Fibroblast of lung (primary cell): ENCODE measurements at places on chromosomes 6 and 20. TPM values are rescaled to one million over a fixed set of nuclear protein-coding genes. Genes with fewer than 3 reads are reported as not detected.

The SNAP25 gene
- total RNA-seq: 1.5 and 4.5 TPM in 2 replicates

The OR2J2 gene
- total RNA-seq: not detected in 2 replicates

The HRH3 gene
- not detected in 2 replicates for total RNA-seq

- H3K4me3 ChIP-seq: no peak overlapping the region
- no peak for DNase-seq
- H3K36me3 ChIP-seq: no peaks in the 10 kb centered on the region
These were observed 126.5 kb upstream of the JAG1 start for GRCh38 chr20:10800288-10800687.

DNA sequence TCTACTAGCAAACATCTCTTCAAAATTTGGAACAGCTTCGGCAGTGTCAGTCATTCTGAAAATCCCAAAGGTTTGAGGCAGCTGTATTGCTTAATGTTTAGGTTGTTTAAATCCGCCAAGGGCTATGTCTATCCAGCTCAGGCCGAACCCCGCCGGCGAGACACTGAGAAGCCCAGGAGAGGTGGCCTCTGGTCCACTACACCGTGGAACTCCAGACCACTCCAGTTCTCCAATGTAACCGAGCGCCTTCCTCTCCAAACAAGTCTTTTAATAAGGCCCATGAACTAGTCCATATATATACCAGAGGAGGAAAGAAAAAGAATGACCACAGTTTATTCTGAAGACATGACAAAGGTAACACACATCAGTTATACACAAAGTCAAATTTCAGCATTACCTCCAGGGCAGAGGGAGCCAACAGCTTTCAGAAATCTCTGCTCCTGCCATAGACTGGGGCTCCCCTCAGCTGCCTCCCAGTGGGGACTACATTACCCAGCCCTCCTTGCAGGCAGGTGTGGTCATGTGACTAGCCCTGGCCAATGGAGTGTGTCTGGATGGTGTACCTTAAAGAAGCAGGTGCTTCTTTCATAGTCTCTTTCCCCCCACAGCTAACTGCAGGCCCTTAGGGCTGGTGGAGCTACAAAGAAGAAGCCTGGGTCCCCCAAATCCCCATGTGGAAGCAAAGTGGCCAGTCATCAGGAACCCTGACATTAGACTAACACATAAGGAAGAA is at the start of gene RAMACL:
TSS of gene RAMACL (minus strand) at position 255 of the 733 bp plus-strand sequence. CDS start at position 54, 201 bp downstream.
- H3K27me3 ChIP-seq: no peaks in the 10 kb centered on the region
- no peak for DNase-seq
- peaks cover 2% of the 10 kb centered on the region for H3K4me1 ChIP-seq
- no peak within 1 kb of the TSS for H3K4me3 ChIP-seq
- no peaks in the 10 kb centered on the region for H3K36me3 ChIP-seq
- no peak within 1 kb of the TSS for H3K27ac ChIP-seq

The FNDC1 gene
- total RNA-seq: under 0.01 TPM in 2 replicates

DNA sequence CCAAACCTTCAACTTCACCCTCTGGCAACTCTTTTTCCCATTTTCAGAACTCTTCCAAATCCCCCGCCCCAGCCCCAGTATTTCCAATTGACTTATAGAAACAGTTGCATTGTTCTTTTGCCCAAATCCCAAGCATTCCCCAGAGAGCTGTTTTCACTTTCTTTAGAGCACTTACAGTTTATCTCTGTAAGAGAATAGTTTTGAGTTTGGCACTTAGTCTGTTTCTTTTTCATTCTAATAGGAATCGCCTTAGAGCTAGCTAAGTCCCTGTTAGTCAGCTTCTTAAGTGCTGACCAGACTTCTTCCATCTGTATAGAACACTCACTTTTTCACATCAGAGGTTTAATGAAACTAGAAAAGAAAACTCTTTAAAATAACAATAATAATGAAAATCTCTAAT is 374.2 kb upstream of the FLRT3 start:
- peaks cover 3% of the 10 kb centered on the region for H3K4me1 ChIP-seq
- H3K4me3 ChIP-seq: no peak overlapping the region
- H3K27ac ChIP-seq: no peak overlapping the region
- DNase-seq: peak; percentile 9
- no peaks in the 10 kb centered on the region for H3K36me3 ChIP-seq

DNA sequence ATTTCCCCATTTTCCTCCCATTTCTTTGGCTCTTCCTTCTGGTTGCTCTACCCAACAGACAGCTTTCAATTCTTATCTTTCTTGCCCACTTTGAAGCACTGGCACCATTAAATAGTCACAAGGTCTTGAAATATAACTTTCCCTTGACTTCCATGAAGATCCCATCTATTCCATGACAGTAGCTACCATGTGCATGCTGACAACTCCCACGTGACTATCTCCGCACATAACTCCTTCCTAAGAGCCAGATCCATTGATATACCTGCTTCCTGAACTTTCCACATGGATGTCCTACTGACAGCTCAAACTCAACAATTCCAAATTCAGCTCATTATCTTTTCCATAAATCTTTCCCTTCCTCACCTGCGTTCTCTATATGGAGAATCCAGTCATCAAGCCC is 101.4 kb downstream of the RIN2 start:
- H3K4me3 ChIP-seq: no peak overlapping the region
- no peaks in the 10 kb centered on the region for H3K27me3 ChIP-seq
- no peaks in the 10 kb centered on the region for H3K4me1 ChIP-seq
- no peaks in the 10 kb centered on the region for H3K36me3 ChIP-seq
- DNase-seq: no peak

The TPD52L1 gene
- 41.0 and 41.1 TPM in 2 replicates for total RNA-seq

The LRFN2 gene
- not detected in 2 replicates for total RNA-seq

DNA sequence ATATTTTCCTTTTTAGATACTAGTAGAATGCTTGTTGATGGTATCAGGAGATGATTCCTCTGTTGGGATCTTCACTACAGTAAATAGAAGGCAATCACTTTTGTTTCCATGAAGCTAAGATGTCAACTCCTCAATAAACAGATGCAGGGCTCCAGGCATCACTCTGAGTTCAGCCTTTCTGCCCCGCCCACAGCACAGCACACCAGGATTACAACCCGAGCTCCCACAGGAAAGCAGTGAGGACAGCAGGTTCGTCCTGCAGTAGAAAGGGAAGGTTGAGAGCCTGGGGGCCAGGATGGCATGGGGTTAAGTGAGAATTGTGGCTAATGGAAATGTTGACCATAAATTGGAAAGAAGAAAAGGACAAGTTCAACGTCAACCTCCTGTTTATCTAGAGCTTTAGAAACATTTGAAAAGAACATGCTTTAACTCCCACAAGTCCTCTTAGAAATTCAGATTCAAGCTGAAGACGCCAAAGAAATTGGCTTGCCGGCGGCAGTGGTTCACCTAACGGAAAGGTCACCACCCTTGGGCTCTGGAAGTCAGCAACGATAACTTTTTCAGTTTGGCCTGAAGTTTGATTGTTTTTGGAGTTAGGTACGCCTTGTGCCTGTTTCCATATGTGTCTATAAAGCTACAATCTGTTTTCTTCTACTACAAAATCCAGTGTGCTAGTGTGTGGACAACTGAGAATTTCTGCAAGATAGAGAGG is 144.4 kb upstream of the PDE10A start:
- no peaks in the 10 kb centered on the region for H3K27me3 ChIP-seq
- H3K4me1 ChIP-seq: no peaks in the 10 kb centered on the region
- DNase-seq: no peak
- H3K27ac ChIP-seq: no peak overlapping the region

The CGAS gene
- total RNA-seq: 5.0 and 5.9 TPM in 2 replicates

- peak overlapping the region; percentile 61 for H3K27ac ChIP-seq
- H3K4me3 ChIP-seq: no peak overlapping the region
- DNase-seq: peak; percentile 100
- no peaks in the 10 kb centered on the region for H3K27me3 ChIP-seq
- H3K4me1 ChIP-seq: peaks cover 25% of the 10 kb centered on the region
These were observed 51.7 kb downstream of the MOCS1 start for GRCh38 chr6:39882531-39882899.

DNA sequence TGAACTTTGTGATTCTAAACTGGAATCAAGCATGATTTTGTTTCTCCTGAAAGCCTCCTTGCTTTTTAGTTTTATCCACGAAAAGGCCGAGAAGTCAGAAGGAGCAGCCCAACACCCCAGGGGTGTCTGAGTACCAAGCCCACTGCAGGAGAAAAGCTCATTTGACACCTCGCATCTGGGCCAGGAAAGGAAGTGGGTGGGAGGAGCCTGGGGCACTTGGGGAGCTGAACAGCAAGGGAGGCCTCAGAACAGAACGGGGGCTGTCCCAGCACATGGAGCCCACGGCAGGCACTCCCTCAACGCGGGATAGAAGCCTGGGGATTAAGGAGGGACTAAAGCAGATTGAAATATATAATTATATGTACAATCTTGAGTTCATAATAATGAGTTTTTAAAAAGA is 6.6 kb downstream of the KIF25 start:
- DNase-seq: no peak
- no peak overlapping the region for H3K27ac ChIP-seq
- no peaks in the 10 kb centered on the region for H3K4me1 ChIP-seq
- no peaks in the 10 kb centered on the region for H3K27me3 ChIP-seq
- no peaks in the 10 kb centered on the region for H3K36me3 ChIP-seq
- H3K4me3 ChIP-seq: no peak overlapping the region

- peaks cover 7% of the 10 kb centered on the region for H3K36me3 ChIP-seq
- no peak for DNase-seq
- H3K27me3 ChIP-seq: no peaks in the 10 kb centered on the region
- peak within 1 kb of the TSS; percentile 84 for H3K27ac ChIP-seq
- H3K4me1 ChIP-seq: peaks cover 4% of the 10 kb centered on the region
- peak within 1 kb of the TSS; percentile 98 for H3K4me3 ChIP-seq
These were observed at the start of gene FOXF2 for GRCh38 chr6:1389369-1390132. TSS of gene FOXF2 (plus strand) at chr6:1389576. CDS start at chr6:1389948, 372 bp downstream.

The SEL1L2 gene
- not detected in 2 replicates for total RNA-seq

DNA sequence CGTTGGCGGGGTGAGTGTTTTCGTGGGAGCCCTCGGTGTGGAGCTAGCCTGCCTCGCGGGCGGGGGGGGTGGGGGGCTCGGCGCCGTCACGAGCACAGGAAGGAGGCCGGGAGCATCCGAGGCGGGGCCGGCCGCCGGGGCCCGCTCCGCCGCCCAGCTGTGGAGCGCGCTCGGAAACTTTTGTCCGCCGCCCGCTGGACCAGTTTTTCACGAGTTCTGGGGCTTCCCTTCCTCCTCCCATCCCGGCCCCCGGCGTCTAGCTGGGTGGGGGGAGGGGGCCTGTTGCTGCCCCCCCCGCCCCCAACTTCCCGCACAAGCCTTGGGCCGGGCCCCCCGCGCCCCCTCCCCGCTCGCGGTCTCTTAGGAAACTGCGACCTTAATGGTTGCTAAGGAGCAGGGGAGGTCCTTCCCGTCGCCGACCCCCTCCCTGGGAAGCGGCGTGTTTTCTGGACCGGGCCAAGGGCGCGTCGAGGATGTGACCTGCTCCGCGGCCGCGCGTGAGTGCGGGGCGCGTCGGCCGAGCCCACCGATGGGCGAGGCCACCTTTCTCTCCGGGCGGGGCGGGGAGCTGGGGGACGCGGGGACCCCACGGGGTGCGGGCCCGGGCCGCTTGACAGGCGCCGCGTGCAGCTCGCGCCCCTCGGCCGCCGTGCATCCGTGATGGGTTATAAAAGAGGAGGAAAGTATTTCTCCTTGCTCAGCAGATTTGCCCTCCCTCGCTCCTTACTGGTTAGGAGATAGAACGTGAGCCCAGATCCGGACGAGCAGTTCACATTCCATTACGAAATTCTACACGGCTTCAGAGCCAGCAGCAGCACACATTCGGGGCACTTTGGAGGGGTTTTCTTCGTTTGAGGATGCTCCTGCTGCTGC is 1.4 kb downstream of the RREB1 start:
- peaks cover 7% of the 10 kb centered on the region for H3K4me1 ChIP-seq
- H3K27me3 ChIP-seq: no peaks in the 10 kb centered on the region
- peak overlapping the region; percentile 83 for H3K27ac ChIP-seq
- peak; percentile 85 for DNase-seq

The CLVS2 gene
- under 0.01 TPM in 1 of 2 replicates, not detected in the other for total RNA-seq

- no peak overlapping the region for H3K27ac ChIP-seq
- H3K4me1 ChIP-seq: no peaks in the 10 kb centered on the region
- no peak overlapping the region for H3K4me3 ChIP-seq
- H3K27me3 ChIP-seq: no peaks in the 10 kb centered on the region
- H3K36me3 ChIP-seq: no peaks in the 10 kb centered on the region
These were observed 4.0 kb downstream of the CD40 start for GRCh38 chr20:46122071-46122470.

DNA sequence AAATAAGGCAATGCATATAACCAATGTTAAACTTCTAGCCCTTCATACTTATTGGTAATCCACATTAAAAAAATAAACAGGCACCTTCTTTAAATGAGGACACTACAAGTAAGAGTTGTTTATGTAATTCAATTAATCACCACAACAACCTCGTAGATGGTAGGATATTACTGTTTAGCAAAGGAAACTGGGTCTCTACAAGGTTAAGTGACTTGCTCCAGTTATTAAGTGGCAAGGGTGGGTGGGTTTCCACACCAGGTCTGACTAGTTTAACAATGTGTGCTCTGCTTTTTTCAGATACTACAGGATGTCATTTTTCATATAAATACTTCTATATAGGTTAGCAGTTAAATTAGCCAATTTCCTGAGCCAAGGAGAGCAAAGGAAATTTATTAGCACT is 129.1 kb downstream of the MAN1A1 start:
- H3K4me3 ChIP-seq: no peak overlapping the region
- H3K4me1 ChIP-seq: no peaks in the 10 kb centered on the region
- H3K36me3 ChIP-seq: no peaks in the 10 kb centered on the region
- H3K27ac ChIP-seq: no peak overlapping the region
- DNase-seq: no peak

- H3K27me3 ChIP-seq: peaks cover 12% of the 10 kb centered on the region
- no peaks in the 10 kb centered on the region for H3K36me3 ChIP-seq
- no peak overlapping the region for H3K27ac ChIP-seq
- no peaks in the 10 kb centered on the region for H3K4me1 ChIP-seq
These were observed 3.5 kb upstream of the LTA start for GRCh38 chr6:31568537-31568961.

The DEFB124 gene
- total RNA-seq: not detected in 2 replicates

GRCh38 chr6:28901831-28902230 is 22.0 kb downstream of the TRIM27 start:
- no peak overlapping the region for H3K4me3 ChIP-seq
- no peak for DNase-seq
- no peaks in the 10 kb centered on the region for H3K4me1 ChIP-seq

The GRM1 gene
- total RNA-seq: under 0.01 and 0.17 TPM in 2 replicates

- no peaks in the 10 kb centered on the region for H3K4me1 ChIP-seq
- no peaks in the 10 kb centered on the region for H3K27me3 ChIP-seq
- H3K27ac ChIP-seq: no peak overlapping the region
These were observed 73.0 kb upstream of the PBOV1 start for GRCh38 chr6:138291036-138291848.

DNA sequence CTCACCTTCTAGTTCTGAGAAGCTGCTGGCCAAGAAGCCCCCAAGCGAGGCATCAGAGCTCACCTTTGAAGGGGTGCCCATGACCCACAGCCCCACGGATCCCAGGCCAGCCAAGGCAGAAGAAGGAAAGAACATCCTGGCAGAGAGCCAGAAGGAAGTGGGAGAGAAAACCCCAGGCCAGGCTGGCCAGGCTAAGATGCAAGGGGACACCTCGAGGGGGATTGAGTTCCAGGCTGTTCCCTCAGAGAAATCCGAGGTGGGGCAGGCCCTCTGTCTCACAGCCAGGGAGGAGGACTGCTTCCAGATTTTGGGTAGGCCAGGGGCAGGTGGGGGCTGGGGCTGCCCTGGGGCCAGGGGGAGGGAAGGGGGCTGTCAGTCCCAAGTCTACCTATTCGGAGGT is 2.3 kb downstream of the MYLK2 start:
- no peaks in the 10 kb centered on the region for H3K4me1 ChIP-seq
- H3K27me3 ChIP-seq: no peaks in the 10 kb centered on the region
- no peak overlapping the region for H3K4me3 ChIP-seq
- no peak for DNase-seq
- H3K27ac ChIP-seq: no peak overlapping the region
